ENCODE measurements at places on chromosomes 3 and 15. TPM values are rescaled to one million over a fixed set of nuclear protein-coding genes. Genes with fewer than 3 reads are reported as not detected.

The MTMR10 gene
- total RNA-seq = 49.4 TPM

The PPP1R14D gene
- total RNA-seq = not detected

The KCNMB2 gene
- not detected for total RNA-seq

The CCDC12 gene
- total RNA-seq = 37.9 TPM

The COL7A1 gene
- 0.13 TPM for total RNA-seq

The CSPG5 gene
- total RNA-seq = not detected

The TRIM42 gene
- not detected for total RNA-seq

The C3orf49 gene
- not detected for total RNA-seq

The GOLGA6L7 gene
- total RNA-seq = not detected

The NBEAL2 gene
- total RNA-seq = 34.7 TPM

The CHRNA5 gene
- total RNA-seq = 3.9 TPM

The SLC38A3 gene
- total RNA-seq = not detected

Measured in mammary microvascular endothelial cell (primary cell).